ENCODE measurements at places on chromosomes 7 and 10.

GRCh38 chr7:143300959-143301935 is 13.1 kb downstream of the CASP2 start:
- H3K4me3 ChIP-seq, result no peak overlapping the region
- H3K27ac ChIP-seq, result peak overlapping the region; percentile 4
- DNase-seq, result no peak
- peaks cover 31% of the 10 kb centered on the region for H3K36me3 ChIP-seq

DNA sequence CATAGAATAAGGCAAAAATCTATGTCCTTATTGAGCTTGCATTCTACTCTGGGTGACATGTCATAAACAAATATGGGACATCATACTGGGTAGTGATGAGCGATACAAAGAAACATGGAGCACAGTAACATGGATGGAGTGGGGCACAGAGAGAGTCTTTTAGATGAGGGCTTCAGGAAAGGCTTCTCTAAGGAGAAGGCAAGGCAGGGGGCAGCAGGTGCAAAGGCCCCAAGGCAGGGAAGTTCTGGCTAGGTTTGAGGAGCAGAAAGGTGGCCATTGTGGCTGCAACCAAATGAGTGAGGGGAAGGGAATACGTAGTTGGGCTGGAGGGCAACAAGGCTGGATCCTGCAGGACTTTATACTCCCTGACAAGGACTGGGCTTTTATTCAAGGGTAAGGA is 211.4 kb downstream of the HERPUD2 start:
- H3K36me3 ChIP-seq, result no peaks in the 10 kb centered on the region
- no peak for DNase-seq
- H3K27ac ChIP-seq, result no peak overlapping the region
- H3K4me1 ChIP-seq, result no peaks in the 10 kb centered on the region

DNA sequence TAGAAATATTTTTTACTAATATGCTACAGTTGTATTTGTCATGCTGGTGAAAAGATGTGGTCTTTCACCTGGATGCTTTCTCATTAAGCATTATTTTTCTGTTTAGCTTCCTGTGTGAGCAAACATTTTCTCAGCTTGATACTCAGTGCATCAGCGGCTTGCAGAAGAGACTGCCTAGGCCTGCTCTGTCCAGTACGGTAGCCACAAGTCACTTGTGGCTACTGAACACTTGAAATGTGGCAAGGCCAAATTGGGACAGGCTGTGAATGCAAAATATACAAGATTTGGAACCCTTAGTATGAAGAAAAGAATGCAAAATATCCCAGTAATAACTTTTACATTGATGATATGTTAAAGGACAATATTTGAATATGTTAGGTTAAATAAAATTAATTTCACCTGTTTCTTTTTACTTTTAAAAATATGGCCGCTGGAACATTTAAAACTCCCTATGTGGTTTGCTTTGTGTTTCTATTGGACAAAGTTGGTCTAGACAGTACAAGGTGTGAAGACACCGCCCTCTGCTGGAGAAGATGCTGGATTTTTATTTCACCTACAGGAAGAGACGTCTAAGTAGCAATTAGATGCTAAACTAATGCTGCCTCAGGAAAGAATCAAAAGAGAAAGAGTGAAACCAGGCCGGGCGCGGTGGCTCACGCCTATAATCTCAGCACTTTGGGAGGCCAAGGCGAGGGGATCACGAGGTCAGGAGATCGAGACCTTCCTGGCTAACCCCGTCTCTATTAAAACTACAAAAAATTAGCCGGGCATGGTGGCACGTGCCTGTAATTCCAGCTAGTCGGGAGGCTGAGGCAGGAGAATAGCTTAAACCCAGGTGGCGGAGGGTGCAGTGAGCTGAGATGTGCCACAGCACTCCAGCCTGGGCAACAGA is 5.3 kb downstream of the SRGN start:
- H3K36me3 ChIP-seq, result no peaks in the 10 kb centered on the region
- peak; percentile 82 for DNase-seq
- H3K27me3 ChIP-seq, result no peaks in the 10 kb centered on the region
- peaks cover 47% of the 10 kb centered on the region for H3K4me1 ChIP-seq
- no peak overlapping the region for H3K4me3 ChIP-seq
- H3K27ac ChIP-seq, result no peak overlapping the region

GRCh38 chr10:29635711-29636144 is 957 bp upstream of the SVIL start:
- H3K4me1 ChIP-seq, result peaks cover 7% of the 10 kb centered on the region
- DNase-seq, result no peak
- H3K4me3 ChIP-seq, result no peak overlapping the region
- no peaks in the 10 kb centered on the region for H3K27me3 ChIP-seq
- H3K36me3 ChIP-seq, result no peaks in the 10 kb centered on the region

DNA sequence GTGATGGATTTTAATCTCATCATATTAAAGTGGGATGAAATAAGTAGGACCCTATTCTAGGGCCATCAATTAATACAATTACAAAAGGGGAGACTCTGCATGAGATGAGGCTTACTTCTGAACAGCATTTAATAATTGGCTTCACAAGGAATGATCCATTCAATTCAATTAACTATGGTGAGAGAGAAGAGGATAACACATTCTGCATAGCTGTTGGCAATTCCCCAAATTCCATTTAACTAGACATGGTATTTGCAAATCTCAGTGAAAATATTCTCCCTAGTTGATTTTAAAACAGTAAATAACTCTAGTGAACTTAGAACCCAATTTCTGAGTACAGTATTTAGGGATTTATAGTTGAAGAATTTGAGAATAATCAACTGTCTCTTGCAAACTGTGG is 145.3 kb downstream of the NOC3L start:
- DNase-seq, result no peak
- no peak overlapping the region for H3K27ac ChIP-seq
- H3K4me1 ChIP-seq, result no peaks in the 10 kb centered on the region
- H3K36me3 ChIP-seq, result no peaks in the 10 kb centered on the region
- H3K27me3 ChIP-seq, result peaks cover 34% of the 10 kb centered on the region

DNA sequence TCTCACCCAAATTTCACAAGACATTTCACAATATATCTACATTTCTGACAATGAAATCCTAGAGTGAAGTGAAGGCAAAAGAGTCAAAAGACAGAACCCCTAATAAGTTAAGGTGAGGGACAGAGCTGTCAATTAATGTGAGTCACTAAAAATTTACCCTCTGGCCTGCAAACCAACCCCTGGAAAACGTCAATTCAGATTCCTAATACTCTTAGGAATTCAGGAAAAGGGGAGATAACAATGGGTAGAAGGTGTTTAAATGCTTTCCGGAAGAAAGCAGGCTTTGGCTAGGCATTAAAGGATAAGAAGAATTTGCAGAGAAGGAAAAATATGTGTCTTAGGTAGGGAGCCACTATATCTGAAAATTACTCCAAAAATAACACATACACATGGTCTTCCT is 299.6 kb downstream of the INHBA start:
- no peak overlapping the region for H3K27ac ChIP-seq
- H3K4me1 ChIP-seq, result no peaks in the 10 kb centered on the region
- no peak for DNase-seq
- H3K4me3 ChIP-seq, result no peak overlapping the region
- H3K27me3 ChIP-seq, result peaks cover 4% of the 10 kb centered on the region
- no peaks in the 10 kb centered on the region for H3K36me3 ChIP-seq

DNA sequence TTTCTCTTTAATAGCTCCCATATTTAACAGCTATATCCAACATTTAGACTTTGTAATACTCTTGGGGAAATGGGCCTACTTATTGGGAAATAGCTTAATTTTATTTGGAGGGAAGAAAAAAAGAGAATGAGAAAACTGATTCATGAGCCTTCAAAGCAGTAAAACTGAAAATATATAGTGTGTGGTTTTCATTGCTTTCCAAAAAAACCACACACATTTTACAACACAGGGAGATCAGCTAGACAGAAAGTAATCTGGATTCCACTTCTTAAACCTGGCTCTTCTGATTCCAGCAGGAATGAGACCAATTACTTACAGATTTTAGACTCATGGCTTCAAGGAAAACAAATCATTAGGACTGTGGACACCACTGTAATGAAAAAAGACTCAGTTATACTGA is 48.7 kb downstream of the CH25H start:
- H3K4me1 ChIP-seq, result peaks cover 16% of the 10 kb centered on the region
- H3K27ac ChIP-seq, result no peak overlapping the region
- DNase-seq, result no peak
- H3K36me3 ChIP-seq, result no peaks in the 10 kb centered on the region
- no peaks in the 10 kb centered on the region for H3K27me3 ChIP-seq

DNA sequence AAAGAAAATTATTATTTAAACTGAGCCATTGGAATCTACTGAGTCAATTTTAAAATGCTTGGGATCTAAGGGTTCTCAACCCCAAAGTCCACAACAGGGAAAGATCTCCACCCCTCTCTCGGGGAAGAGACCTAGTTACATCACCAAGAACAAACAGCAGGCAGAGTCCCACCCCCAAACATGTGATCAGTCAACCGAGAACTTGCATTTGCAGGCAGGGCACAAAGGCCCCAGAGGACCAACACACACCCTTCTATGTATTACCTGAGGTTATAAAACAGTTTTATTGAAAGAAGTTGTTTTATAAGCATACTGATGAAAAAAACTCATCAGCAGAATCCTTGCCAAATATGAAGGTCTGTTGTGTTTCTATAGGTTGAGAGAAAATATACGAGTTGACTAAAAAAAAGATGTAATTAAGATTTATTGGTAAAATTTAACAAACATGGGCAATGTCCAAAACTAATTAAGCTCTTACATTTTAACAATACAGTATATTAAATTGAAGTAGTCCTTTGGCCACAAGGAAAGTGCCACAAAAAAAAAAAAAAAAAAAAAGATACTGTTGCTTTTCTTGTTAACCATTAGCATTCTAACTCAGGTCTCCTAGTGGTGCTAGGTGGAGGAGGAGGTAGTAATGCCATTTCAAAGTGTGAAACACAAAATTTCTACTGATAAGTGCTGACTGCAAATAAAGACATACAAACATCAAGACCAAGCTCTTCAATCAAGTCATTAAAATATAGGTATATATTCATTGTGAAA is 975 bp upstream of the USP54 start:
- no peaks in the 10 kb centered on the region for H3K36me3 ChIP-seq
- H3K27ac ChIP-seq, result no peak overlapping the region
- H3K4me1 ChIP-seq, result peaks cover 14% of the 10 kb centered on the region

GRCh38 chr10:17961551-17962422 is 10.1 kb downstream of the SLC39A12 start:
- no peak overlapping the region for H3K4me3 ChIP-seq
- H3K36me3 ChIP-seq, result peaks cover 4% of the 10 kb centered on the region
- peaks cover 4% of the 10 kb centered on the region for H3K27me3 ChIP-seq
- no peak overlapping the region for H3K27ac ChIP-seq
- no peak for DNase-seq

- peak overlapping the region; percentile 75 for H3K27ac ChIP-seq
- no peak for DNase-seq
- no peaks in the 10 kb centered on the region for H3K27me3 ChIP-seq
- no peaks in the 10 kb centered on the region for H3K36me3 ChIP-seq
These were observed 501.5 kb upstream of the GALNT17 start for GRCh38 chr7:70630440-70630817.

GRCh38 chr10:72573079-72573478 is 52.8 kb downstream of the MICU1 start:
- H3K27me3 ChIP-seq, result no peaks in the 10 kb centered on the region
- peaks cover 5% of the 10 kb centered on the region for H3K36me3 ChIP-seq
- H3K4me3 ChIP-seq, result no peak overlapping the region
